Cardiac fibroblast (primary cell): ENCODE measurements at places on chromosomes 2 and 18.

GRCh38 chr2:136214307-136215200, 96.6 kb upstream of the CXCR4 start:
- DNase-seq: peak; percentile 11

GRCh38 chr18:48997985-48998831, 47.4 kb upstream of the SMAD7 start:
- DNase-seq: peak; percentile 90

GRCh38 chr2:116167107-116167506, 1647.4 kb upstream of the DDX18 start:
- no peak for DNase-seq

DNA sequence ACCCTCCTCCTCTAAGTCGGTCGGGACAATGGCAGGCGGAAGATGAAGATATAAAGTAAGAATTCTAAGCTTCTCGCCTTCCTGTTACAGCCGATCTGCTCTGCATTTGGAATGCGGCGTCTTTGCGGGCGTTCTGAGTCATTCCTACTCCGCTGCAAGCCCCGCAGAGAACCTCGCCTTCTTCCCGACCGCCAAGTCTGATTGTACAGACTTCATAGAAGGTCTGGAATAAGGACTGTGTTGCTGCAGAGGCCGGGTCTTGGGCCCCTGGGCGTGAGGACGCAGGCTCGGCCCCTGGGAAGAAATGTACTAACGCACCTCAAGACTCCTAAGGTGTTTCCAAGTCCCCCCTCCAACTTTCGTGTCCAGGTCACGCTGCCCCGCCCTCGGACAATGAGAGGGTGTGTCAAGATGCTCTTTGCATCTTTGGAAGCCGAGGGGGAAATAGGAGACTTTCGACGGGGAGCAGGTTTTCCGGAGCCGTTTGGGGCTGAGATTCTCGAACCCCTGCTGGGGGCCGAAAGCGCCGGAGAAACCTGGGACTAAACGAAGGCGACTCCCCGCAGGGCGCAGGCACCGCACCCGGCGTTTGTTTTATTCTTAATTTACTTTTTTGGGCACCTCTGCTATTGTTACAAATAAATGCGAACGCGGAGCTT, 12.7 kb upstream of the PAX3 start:
- DNase-seq: no peak

GRCh38 chr2:84705858-84706257, 175.0 kb downstream of the TRABD2A start:
- DNase-seq: no peak

DNA sequence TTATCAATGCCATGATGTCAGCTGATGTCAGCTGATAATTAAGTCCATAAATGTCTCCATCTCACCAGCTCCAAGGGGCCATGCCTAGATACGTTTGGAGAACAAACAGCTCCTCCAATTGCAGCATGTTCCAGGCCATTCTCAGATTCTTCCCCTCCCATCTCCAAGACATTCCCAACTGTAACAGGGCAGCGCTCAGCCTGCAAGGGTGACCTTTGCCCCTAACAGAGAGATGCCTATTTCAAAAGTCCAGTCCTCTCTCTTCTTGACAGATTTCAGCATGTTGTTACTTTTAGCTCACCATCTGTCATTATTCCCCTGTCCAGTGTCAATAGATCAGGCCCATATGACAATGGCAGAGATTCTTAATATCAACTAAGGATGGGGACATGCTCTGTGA, 9.9 kb downstream of the PSD4 start:
- no peak for DNase-seq

GRCh38 chr2:160940271-160940670, 220.0 kb upstream of the TANK start:
- DNase-seq: no peak

DNA sequence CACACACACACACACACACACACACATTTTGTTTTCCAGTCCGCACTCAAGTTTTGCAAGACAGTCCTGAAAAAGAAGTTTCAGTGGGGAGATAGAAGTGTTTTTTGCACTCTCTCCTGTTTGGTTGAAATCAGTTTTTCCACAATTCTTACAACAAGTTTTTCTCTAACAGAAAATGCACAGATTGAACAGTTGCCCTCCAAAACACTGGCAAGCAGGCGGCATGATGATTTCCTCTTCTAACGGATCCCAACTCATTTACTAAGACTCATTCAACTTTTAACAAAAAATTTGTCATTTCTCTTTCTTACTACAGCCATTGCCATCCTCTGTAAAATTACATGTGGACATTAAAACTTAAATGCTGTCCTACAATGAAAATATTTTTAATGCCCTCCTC, 117.6 kb upstream of the DTNA start:
- no peak for DNase-seq

GRCh38 chr2:126385983-126386382, 270.0 kb upstream of the GYPC start:
- DNase-seq: no peak

GRCh38 chr2:67997528-67997900, 65.3 kb downstream of the C1D start:
- DNase-seq: peak; percentile 85

GRCh38 chr18:79428287-79428686, 32.6 kb downstream of the NFATC1 start:
- no peak for DNase-seq

- peak; percentile 79 for DNase-seq
These were observed 31.9 kb upstream of the TFPI start for GRCh38 chr2:187586011-187586641.

- DNase-seq: peak; percentile 50
These were observed 151.1 kb upstream of the SLC1A4 start for GRCh38 chr2:64837925-64838641.

DNA sequence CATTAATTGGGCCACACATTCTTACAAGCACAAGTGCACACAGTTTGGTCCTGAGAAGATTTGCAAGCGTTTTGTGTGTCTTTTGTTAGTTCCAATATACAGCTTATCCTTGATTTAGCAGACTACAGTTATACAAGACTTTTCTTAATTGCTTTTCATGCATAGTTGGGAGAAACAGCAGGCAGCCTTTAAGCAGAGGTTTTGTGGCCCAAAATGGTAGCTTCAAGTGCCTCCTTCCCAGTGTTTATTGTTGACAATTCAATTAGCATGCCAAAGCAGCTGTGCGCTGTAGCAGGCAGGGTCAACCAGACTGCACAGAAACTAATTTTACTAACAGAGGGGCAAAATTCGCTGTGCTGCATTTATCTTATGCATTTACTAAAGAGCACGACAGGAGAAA, 47.5 kb downstream of the FRZB start:
- no peak for DNase-seq

- DNase-seq: no peak
These were observed 122.8 kb upstream of the L3MBTL4 start for GRCh38 chr18:6537475-6537874.

GRCh38 chr2:111978452-111979170, 76.5 kb upstream of the TMEM87B start:
- DNase-seq: no peak

- no peak for DNase-seq
These were observed 128.5 kb downstream of the EPHA4 start for GRCh38 chr2:221443645-221444044.

DNA sequence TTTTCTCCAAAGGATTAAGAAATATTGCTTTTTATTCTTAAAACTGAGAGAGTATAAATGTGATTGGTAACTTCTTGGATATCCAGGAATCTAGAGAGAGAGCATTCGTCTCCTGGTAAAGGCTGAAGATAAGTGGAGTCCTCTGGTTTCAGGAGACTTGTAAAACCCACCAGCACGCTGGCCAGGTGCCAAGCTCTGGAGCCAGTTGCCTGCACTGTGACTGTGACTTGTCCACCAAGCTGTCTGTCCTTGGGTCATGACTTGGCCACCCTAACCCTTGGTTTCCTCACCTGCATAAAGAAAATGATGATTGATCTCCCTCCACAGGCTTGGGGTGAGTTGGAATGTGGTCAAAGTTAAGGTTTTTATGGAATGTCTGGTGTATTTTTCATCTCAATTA, 185.4 kb upstream of the NCKAP5 start:
- no peak for DNase-seq

GRCh38 chr2:68475110-68475509, 7.7 kb downstream of the APLF start:
- no peak for DNase-seq

DNA sequence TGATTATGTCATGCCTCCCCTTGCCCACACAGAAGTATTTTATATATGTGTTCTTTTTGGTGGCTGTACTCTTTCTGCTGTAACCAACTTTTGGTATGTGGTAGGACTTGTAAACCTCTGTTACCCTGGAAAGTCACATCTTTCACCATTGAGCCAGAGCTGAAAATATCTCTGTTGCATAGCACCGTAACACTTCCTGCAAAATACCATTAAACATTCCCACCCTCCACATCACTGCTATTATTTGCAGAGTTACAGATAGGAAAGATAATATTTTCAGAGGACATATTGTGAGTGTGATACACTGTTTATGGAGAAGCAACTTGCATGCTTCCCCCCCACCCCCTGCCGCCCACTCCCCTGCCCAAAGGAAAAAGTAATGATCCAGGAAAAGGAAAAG, 44.8 kb downstream of the CAB39 start:
- peak; percentile 76 for DNase-seq

DNA sequence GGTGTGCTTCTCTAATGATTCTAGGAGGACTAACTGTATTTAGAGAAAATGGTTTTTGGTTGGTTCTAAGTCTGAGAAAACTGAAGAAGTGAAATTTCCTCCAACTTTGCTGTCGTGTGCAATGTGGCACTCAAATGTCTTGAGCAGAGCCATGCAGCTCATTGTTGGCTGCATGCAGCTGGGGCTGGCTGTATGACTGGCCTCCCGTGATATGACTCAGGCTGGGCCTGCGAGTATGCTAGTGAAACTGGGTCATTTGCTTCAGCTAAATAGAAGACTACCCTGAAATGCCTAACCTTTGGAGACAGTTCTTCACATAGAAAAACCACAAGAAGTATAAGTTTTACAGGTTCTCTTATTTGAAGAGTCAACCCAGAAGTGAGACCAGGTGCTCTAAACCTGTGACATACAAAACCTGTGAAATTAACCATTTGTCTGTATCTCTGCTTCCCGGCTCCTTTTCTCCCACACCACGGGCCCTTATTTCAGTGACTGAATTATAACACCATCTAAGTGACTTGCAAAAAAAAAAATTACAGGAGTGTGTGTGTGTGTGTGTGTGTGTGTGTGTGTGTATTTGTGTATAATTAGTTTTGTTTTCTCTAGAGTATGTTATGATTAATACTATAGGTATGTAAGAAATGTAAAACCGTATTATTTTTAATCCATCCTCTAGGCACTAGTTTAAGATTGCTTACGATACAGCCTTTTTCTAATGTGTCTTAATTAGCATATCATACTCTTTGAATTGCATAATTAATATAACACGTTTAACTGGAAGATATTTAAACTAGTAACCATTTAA, 15.9 kb downstream of the POLI start:
- DNase-seq: peak; percentile 42

GRCh38 chr2:47867205-47867604, 39.1 kb downstream of the FBXO11 start:
- DNase-seq: peak; percentile 90

- DNase-seq: no peak
These were observed 330.4 kb upstream of the FAM98A start for GRCh38 chr2:33929467-33929866.

GRCh38 chr2:124975224-124975623, 950.1 kb downstream of the CNTNAP5 start:
- DNase-seq: no peak

- no peak for DNase-seq
These were observed 54.8 kb upstream of the CD28 start for GRCh38 chr2:203651621-203652020.

- DNase-seq: no peak
These were observed 97.2 kb downstream of the TMEM18 start for GRCh38 chr2:579961-580360.

DNA sequence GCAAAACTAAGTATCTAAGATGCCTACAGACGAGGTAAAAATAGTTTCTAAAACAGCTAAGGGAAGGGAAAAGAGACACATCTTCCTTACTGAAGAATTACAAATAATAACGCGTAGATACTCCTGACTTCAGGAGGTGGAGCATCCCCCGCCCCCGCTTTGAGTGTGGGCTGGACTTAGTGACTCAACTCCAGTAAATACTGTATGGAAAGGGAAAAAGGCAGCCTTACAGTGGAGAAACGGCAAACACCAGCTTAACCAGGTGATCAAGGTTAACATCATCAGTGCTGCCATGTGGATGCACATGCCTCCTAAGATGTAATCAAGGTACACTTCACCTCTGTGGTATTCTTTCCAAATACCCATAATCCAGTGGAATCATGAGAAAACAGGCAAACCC, 47.9 kb downstream of the HADHB start:
- peak; percentile 37 for DNase-seq

- DNase-seq: no peak
These were observed 74.9 kb downstream of the ZNF236 start for GRCh38 chr18:76897257-76897656.

DNA sequence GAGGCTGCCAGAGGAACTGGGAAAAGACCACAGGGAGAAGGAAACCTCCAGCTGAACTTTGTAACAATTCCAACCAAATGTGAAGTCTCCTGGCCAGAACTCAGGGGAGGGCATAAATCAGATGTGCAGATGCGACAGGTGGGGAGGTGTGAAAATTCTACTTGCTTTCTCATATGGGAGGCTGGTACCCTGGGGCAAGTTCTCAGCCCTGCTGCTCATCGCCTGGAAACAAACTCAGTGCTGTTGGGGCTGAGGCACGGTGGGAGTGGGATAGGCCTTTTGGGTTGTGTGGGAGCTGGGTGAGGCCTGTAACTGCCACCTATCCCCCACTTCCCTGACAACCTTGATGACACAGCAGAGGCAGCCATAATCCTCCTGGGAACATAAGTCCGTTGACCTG, 179.6 kb downstream of the ASB1 start:
- DNase-seq: no peak

GRCh38 chr2:209526561-209526960, 102.7 kb downstream of the MAP2 start:
- DNase-seq: peak; percentile 52

GRCh38 chr2:146634230-146635097, 1210.4 kb upstream of the ACVR2A start:
- peak; percentile 12 for DNase-seq

- no peak for DNase-seq
These were observed 21.1 kb downstream of the CFAP210 start for GRCh38 chr2:169673106-169673505.

DNA sequence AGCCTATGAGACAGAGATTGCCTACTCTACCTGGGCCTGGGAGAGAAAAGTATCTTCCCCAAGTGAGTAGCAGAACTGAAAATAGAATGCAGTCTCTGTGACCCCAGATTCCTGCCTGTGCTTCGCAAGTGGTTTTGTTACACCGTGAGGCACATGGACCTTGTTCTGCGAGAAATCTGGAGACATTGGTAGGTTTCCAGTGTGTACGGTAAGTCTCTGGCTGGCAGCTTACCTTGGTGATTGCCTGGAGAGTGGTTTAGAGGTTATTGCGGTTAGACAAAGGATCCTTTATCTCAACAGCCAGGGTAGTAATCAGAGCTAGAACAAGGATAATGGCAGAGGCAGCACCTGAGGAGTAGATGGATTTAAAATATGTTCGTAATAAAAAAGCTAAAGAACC, 606.0 kb upstream of the GCFC2 start:
- no peak for DNase-seq

GRCh38 chr2:42290005-42290404, 71.0 kb downstream of the COX7A2L start:
- no peak for DNase-seq
